ENCODE measurements at places on chromosomes 3 and 15.

GRCh38 chr3:135991621-135992020 is 26.1 kb downstream of the PPP2R3A start:
- DNase-seq = no peak

GRCh38 chr3:105836533-105836932 is 32.3 kb downstream of the CBLB start:
- no peak for DNase-seq

DNA sequence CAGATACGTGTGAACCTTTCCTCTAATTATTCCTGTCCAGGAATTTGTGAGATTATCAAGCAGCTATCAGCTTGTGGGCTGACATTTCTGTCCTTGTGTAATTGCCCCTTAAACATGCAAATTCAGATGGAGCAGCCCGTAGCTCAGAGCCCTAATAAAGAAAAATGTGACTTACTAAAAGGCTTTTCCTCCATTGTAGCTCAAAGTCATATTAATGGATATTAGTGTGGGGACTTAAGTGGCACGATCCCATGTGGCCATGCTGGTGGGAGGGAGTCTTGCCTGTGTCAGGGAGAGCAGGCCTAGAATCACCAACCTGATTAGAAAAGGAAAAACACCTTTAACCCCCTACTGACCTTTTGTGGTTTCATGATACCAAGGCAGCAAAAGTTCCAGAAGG is 399.2 kb downstream of the LRTM1 start:
- DNase-seq = no peak

DNA sequence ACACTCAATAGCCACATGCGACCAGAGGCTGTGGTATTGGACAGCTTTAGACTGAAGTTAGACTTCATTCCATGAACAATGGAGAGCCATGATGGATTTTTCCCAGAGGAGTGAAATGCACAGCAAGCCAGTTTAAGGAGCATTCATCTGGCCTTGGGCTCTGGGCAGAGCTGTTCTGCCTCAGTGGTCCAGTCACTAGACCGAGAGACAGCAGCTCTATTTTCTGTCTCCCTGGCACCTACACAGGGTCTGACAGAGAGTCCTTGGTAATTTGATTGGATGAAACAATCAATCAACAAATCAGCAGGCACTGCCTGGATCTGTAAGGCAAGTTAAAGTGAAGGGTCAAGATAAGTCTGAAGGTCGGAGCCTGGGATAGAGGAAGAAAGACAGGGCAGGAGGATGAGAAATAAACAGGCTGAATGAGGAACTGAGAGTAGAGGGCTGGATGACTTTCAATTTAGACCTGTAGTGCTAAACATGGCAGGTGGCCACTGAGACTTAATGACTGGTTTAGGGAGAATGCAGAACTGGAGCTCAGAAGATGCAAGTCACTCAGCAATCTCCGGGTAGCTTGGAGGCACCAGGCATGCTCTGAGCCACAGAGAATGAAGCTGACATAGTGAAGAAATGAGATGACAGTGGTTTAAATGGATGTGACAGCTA is 98.5 kb upstream of the SLC25A36 start:
- no peak for DNase-seq

- DNase-seq = no peak
Observed at GRCh38 chr3:191236646-191237045, 37.6 kb downstream of the OSTN start.

DNA sequence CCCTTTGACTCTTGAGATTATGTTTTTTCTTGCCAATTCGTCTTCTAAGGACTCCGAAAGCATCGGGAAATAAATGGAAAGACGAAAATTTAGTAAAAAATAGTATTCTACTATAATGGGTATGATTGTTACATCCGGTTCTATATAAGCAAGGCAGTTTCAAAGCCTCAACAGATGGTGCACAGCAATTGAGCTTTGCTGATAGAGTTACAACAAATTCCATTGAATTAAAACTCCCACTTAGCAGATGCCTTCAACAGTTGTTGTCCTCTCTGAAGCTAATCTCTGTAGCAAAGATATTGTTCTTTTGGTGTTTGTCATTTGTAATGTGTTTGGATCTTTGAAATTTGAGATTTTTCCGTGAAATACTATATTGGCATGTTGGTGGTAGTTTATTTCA is 16.1 kb upstream of the GHSR start:
- peak; percentile 5 for DNase-seq

GRCh38 chr15:60073466-60073840 is 69.3 kb downstream of the FOXB1 start:
- DNase-seq = no peak

- DNase-seq = no peak
Observed at GRCh38 chr3:184505076-184505878, 56.3 kb upstream of the EPHB3 start.

- no peak for DNase-seq
Observed at GRCh38 chr3:75015280-75015679, 400.8 kb upstream of the CNTN3 start.

DNA sequence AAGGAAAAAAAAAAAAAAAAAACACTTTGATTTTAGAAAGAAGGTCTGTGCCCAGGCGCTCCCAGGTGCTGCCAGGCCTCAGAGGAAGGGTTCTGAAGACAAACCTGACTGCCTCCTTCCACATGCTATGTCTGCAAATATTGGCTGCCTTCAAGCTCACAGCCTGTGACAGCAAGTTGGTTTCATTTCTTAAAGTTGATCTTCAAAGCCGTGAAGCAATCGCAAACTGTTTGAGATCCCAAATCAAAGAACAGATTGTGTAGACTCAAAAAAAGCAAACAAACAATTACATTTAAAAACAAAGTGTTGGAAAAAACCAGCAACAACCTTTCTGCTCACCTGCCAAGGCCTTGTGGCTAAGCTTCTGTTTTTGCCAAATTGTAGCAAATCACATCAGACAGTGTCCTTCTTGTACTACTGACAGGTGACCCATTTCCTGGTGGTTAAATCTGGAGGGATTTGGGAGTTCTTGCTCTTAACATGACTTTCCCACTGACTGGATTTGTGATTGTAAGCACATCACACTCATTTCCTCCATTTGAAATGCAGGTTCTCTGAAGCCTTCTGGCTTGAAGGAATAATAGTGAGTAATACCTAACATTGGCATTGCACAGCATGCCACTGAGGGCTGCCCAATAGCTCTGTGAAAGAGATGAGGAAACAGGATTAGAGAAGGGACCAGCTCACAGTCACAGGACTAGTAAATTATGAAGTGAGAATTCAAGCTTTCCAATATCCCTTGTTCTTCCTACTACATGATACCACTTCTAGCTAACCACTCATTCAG is 502.4 kb downstream of the LPP start:
- no peak for DNase-seq

- no peak for DNase-seq
Observed at GRCh38 chr3:34782871-34783270, 856.5 kb upstream of the ARPP21 start.

DNA sequence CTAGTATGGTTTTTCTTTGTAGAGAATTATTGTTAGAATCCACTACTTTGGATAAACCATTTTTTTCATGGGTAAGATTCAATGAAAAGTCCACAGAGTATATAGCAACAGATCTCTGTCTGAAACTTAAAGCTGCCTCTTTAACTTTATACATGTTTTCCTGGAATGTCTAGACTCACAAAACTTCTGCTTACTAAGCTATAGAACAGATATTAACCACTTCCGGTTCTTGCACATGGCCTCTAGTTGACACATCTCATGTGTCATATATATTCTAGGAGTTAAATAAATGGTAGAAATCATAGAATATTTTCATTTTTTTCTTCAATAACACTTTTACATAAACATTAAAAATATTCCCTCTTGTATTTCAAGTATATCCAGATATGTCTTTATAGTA is 1693.9 kb downstream of the SI start:
- DNase-seq = no peak

- no peak for DNase-seq
Observed at GRCh38 chr3:17645074-17645698, 97.2 kb downstream of the TBC1D5 start.

DNA sequence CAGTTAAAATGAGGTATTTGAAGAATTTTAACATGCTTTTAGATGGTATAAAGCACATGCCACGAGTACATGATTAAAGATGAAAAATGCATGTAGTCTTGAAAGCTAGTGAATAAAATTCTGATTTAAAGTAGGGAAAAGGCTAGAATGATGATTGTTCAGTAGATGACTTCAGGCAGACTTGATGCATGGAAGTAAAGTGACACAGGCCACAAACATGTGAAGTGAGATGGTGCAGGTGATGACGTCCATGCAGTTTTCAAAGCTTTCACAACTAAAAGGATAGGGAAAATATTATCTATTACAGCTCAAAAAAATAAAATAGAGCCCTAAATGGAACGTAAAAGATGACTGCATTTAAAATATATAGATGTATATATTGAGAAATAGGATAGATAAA is 140.9 kb downstream of the TFG start:
- DNase-seq = no peak

- no peak for DNase-seq
Observed at GRCh38 chr15:32668942-32669341, 27.4 kb downstream of the SCG5 start.

DNA sequence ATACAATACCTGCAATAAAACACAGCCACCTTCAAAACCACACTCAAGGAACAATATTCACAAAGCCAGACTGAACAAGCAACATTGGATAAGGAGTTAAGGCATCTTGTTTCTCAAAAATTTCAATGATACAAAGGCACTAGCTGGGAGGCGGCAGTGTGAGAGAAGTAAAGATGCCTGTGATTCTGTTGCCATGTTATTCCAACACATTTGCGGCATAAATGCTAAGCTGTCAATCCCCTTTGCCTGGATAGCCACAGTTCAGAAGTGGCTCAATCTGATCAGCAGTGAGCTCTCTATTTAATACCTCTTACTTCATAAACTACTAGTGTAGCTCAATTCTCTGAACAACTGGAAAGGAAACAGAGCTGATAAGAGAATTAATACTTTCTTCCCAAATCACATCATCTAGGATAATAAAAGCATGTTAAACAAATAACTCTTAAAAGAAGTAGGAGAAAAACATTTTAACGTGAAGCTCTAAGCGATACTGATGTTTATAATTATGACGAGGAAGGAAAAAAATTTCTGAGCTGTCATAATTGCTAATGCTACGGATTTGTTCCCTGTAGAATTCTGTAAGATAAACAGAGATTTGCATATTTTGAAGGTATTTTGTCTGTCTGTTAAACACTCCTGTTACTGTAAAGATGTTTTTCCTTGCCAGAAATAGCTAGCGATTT is 358.4 kb downstream of the FOXP1 start:
- no peak for DNase-seq

DNA sequence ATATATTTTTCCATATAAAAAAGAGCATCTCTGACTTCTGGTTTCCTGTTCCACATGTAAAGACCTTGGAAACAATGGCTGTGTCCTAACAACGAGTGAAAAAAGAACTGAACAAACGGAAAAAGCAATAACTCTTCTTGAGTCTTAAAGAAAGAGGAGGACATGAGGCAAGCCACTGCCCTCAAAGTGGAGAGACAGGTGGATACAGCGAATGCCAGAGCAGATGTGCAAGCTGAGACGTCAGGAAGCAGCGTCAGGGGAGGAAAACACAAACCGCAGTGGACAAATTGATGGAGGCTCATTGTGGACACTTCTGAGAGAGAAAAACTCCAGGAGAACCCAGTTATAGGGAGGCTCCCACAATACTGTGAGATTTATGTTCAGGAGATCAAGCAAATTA is 208.0 kb upstream of the MME start:
- DNase-seq = no peak

DNA sequence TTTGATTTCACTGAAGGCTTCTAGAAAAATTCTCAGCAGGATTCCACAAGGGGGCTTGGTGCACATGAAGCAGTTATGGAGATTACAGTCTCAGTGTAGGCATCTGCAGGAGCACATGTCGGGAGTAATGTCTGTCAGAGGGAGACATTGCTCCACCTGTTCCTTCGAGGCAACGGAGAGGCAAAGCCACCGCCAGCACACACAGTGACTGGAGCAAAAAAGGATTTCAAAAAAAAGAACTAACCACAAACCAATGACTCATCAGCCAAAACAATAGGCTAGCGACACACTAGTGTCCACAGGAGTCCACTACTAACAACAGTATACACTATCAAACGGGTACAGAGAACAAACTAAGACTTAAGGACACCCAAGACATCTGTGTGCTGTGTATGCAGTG is 68.9 kb downstream of the NPTN start:
- no peak for DNase-seq
